Stimulated activated CD8-positive, alpha-beta memory T cell treated with anti-CD3 and anti-CD28 coated beads, Interleukin-2, amount 100 ng/mL, for 1 hour (primary cell): ENCODE measurements at places on chromosomes 3 and 15.

DNA sequence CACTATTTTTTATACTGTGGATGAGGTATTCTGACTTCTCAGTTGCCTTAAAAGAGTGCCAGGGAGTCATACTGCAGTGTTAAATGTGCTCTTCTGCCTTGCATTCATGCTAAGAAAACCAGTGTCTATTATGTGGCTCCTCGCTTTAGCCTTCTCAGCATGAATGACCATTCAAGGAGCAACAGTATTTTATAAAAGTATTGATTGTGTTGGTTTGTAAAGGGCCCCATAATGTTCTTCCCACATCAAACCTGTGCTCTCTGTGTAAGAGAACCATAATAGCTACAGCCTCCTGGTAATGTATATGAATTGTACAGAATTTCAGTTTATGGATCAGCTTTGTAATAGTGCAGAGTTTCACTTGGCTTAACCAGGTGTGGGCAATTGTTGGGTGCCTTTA is 316.4 kb downstream of the CNTN4 start:
- DNase-seq: no peak

GRCh38 chr15:44458429-44458828 is 31.0 kb downstream of the CTDSPL2 start:
- no peak for DNase-seq

GRCh38 chr3:71618538-71618937 is 35.0 kb upstream of the FOXP1 start:
- no peak for DNase-seq

- no peak for DNase-seq
Observed at GRCh38 chr3:88267441-88267840, 117.7 kb downstream of the C3orf38 start.

- DNase-seq: no peak
Observed at GRCh38 chr3:30354513-30354912, 251.9 kb upstream of the TGFBR2 start.

GRCh38 chr3:114299421-114299820 is 5.6 kb downstream of the TIGIT start:
- DNase-seq: no peak

DNA sequence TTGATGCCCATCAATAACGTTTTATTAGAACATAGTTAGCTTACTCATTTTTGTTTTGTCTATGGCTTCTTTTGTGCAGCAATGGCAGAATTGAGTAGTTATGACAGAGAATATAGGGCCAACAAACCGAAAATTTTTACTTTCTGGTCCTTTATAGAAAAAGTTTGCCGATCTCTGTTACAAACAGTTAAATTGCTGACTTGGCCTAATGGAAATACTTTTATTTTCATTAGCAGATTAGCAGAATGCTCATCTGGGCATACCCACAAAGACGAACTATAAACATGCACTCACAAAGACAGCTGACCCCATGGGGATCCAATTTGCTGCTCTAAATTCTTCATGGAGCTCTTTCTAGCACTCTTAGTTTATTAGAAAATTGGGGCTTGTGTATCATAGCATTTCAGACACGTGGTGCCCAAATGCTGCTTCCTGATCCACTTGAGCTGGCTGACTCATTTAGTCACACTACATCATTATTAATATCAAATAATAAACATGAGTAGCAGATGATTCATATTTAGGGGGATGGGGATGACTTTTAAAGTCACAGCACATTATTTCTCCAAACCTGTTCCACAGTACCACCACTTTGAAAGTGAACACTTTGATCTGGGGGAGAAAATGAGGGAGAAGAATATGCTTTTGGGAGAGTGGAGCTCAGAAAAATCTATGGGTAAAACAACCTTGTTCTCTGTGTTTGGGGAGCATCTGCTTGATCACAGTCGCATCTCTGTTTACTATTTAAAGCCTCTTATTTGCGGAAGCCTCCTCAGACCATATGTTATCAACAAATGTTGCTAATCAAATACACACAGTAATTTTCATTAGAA is 228.1 kb upstream of the FEZF2 start:
- no peak for DNase-seq

- DNase-seq: no peak
Observed at GRCh38 chr15:44593042-44593736, 56.2 kb downstream of the EIF3J start.

DNA sequence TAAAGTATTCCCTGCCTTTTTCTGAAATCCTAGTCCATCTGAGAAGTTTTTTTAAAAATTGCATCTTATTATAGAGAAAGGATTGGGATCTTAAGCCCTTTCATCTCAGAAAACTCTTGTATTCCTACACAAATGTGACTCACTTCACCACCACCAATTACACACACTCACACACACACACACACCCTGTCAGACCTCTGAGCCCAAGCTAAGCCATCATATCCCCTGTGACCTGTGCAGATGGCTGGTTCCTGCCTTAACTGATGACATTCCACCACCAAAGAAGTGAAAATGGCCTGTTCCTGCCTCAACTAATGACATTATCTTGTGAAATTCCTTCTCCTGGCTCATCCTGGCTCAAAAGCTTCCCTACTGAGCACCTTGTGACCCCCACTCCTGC is 1181.9 kb downstream of the ROBO2 start:
- no peak for DNase-seq

DNA sequence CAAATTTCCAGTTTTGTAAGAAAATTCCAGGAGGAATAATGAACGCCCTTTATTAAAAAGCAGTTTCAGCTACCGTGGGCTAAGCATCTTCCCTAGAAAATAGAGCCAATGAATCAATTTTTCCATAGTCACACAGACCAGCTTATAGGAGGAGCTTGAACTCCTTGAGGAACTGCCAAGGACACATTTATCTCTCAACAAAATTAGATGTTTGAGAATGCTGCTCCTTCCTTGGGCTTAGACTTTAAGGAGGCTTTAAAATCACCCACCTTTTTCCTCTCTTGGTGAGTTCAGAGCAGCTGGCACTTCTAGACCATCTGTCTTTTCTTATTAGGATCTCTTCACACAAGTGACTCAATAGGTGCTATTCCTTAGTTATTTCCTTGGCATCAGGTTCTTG is 588.0 kb downstream of the SQOR start:
- no peak for DNase-seq

DNA sequence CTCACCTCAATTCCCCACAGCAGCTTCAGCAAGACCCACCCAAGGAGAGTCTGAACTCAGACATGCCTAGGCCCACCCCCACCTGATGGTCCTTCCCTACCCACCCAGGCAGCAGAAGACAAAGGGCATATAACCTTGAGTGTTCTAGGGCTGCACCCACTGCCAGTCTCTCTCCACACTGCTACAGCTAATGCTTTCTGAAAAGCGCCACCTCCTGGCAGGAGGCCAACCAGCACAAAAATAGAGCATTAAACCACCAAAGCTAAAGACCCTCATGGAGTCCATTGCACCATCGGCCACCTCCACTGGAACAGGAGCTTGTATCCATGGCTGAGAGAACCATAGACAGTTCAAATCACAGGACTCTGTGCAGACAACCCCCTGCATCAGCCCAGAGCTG is 11.3 kb upstream of the RPL39L start:
- DNase-seq: peak; percentile 27

- DNase-seq: no peak
Observed at GRCh38 chr3:48402281-48402732, 27.6 kb downstream of the PLXNB1 start.

- peak; percentile 46 for DNase-seq
Observed at GRCh38 chr3:72738752-72739530, 109.3 kb downstream of the SHQ1 start.

- DNase-seq: no peak
Observed at GRCh38 chr3:159882790-159883779, 105.5 kb upstream of the IL12A start.

GRCh38 chr15:41161736-41162135 is 45.7 kb upstream of the INO80 start:
- no peak for DNase-seq

DNA sequence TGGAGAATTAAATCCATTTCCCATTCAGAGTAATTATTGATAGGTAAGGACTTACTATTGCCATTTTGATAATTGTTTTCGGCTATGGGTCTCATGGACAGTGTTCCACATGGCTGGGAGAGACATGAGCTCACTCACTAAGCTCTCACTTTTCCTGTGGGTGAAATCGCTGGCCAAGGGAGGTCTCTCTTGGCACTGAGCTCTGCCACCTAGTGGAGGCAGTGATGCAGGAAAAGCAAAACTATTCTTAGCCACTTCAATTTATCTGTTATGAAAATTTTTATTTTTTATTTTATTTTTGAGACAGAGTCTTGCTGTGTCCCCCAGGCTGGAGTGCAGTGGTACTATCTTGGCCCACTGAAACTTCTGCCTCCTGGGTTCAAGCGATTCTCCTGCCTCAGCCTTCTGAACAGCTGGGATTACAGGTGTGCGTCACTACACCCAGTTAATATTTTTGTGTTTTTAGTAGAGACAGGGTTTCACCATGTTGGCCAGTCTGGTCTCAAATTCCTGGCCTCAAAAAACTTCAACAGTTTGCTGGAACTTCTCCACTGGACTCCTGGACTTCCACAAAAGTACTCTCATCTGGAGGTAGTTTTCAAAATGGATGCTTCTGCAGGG is 4.7 kb upstream of the RNF13 start:
- DNase-seq: peak; percentile 26

- DNase-seq: no peak
Observed at GRCh38 chr3:22928216-22929110, 274.7 kb upstream of the UBE2E2 start.

GRCh38 chr15:41827290-41827879 is 507 bp upstream of the JMJD7 start:
- no peak for DNase-seq
